ENCODE measurements at places on chromosomes 7 and 10.
A peak's percentile ranks its signal among the peaks of the same experiment; 100 is the strongest.

- DNase-seq = no peak
These were observed 96.1 kb downstream of the ATE1 start for GRCh38 chr10:121831777-121832176.

GRCh38 chr10:4802711-4803487, 23.1 kb upstream of the AKR1E2 start:
- no peak for DNase-seq

GRCh38 chr7:23067271-23067670, 38.3 kb upstream of the KLHL7 start:
- DNase-seq = peak; percentile 11

- DNase-seq = no peak
These were observed at the start of gene HPSE2 for GRCh38 chr10:99235658-99236626. Gene HPSE2 (minus strand): TSS chr10:99235852.

DNA sequence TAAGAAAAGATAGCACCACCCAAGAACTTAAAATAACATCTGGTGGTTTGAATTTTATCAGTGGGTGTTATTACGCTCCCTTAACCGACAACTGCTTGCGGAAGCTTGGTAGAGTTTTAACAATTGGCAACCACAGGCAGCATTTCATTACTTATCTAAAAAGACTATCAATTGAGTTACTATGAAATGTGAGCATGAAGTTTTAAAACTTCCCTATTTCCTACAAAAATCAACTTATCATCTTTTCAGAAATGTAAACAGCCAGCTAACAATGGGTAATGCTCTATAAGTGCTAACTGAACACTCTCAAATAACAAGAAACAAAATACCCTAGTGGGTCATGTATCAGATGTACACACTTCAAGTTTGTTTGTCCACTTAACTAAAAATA, 68.8 kb downstream of the OSBPL3 start:
- peak; percentile 31 for DNase-seq

DNA sequence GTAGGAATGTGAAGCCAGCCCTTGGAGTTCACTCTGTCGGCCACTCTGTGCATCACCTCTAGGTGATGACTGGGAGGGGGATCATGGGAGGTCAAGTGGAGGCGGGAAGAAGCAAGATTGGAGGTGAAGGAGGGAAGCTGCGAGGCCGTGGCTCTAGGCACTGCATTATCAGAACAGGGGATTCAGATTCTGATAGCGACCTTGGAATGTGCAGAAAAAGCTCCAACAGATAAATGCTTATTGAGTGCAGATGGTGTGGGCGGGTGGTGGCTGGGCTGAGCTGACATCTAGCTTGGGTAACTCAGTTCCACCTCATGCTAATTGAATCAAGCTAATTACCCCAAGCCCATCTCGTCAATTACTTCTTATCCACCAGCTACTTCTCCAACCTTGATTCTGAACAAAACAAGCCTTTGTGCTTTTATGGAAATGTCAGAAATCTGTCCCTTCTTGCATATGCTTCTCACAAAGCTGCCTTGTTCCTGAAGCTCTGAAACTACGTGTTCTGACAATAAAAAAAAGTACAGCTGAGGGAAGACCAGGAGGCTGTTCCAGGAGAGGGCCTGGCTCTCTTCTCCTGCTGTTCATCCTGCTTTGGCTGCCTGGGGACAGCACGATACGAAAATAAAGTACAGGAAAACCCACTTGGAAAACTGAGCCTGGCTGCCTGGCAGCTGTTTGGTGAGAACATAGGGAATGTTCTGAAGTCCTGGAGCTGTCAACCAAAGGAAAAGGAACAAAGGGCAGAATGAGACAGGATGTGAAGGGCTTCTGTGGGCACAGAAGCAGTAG, 27.5 kb downstream of the STRA8 start:
- no peak for DNase-seq

- DNase-seq = no peak
These were observed 552.2 kb downstream of the MDFIC start for GRCh38 chr7:115474137-115474536.

GRCh38 chr7:13821152-13821787, 168.2 kb downstream of the ETV1 start:
- no peak for DNase-seq

DNA sequence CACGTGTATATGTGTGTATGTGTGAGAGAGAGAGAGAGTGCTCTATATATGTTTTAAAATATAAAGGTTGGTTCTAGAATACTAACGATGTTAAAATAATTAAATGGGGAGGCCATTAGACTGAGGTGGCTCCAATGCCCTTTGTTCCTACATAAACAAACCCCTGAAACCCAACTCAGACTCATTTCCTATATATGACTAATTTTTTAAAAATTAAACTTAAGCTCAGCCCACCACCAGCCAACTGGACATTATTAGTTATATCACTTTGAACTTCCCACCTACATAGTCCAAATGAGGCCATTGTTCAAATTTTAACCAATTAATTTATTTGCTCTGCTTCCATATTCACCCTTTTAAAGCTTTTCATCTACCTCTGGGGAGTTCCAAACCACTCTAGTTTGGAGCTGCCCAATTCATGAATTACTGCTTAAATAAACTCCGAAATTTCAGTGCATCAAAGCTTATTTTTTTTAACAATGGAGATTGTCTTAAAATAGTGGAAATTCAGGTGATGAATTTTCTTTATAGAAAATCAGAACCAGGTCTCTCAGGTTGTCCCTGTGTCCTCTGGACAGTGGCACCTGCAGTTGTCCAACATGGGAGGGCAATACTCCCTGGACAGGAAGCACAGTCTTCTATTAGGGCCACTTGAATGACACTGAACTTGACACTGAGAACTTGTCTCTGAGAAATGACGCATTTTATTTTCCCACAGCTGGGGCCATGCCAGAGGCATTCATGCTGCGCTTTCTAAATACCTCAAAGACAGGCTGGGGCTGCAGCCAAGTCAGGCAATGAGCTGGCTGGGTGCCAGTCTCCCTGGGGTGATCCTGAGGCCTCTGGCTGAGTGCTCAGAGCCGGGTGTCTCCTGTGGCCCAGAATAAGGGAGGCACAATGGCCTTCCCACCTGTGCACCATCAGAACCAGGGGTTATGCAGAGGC, 109.5 kb upstream of the TMEM72 start:
- DNase-seq = no peak

Measured in inflammatory macrophage (primary cell).